Stimulated activated CD8-positive, alpha-beta memory T cell treated with anti-CD3 and anti-CD28 coated beads, Interleukin-4, amount 100 ng/mL, for 4 hours (primary cell): ENCODE measurements at places on chromosomes 12 and 14.

DNA sequence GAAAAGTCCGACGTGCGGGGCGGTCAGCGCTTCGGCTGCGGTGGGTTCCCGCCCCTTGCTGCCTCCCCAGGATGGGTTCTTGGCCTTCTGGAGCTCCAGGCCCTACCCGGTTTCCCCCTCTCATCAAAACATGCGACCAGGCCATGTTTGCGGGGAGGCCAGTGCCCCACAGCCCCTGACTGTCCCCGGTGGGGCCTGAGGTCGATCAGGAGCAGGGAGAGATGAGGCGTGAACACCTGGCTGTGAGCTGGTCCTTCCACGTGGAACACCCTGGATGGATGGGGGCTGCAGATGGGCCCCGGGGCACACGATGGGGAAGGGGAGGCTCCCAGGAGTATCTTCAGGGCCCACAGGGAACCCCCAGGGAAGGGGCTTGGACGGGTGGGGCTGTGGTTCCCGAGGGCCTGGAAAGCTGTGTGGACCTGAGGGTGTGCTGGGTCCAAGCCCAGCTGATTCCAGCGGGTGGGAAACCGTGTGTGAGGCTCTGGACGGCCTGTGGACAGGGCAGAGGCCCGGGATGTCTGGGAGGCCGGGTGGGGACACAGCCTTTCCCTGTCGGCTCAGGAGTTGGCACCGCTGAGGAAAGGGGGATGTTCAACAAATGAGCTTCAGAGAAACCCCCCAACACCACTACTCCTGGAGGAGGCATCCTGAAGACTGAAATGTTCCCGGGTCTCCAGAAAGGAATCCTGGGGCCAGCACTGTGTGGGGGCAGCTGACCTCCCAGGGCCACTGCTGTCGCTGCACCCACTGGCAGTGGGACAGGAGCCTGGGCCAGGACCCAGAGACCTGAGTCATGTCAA, 187.0 kb upstream of the C14orf180 start:
- no peak for DNase-seq

DNA sequence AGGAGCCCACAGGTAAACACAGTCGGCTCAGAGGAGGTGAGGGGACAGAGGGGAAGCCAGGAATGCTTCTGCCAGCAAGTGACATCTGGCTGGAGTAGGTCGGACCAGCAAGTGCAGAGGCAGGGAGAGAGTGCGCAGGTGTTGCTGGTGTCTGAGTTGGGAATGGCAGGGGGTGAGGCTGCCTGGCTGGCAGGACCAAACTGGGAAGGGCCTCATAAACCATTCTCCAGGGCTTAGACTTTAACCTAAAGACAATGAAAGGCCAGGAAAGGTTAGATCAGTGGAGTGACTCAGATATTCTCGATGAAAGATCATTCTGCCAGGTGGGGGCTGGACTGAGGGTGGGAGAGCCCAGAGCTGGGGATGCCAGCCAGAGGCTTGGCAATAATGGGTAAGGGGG, 66.4 kb downstream of the ITPK1 start:
- no peak for DNase-seq

DNA sequence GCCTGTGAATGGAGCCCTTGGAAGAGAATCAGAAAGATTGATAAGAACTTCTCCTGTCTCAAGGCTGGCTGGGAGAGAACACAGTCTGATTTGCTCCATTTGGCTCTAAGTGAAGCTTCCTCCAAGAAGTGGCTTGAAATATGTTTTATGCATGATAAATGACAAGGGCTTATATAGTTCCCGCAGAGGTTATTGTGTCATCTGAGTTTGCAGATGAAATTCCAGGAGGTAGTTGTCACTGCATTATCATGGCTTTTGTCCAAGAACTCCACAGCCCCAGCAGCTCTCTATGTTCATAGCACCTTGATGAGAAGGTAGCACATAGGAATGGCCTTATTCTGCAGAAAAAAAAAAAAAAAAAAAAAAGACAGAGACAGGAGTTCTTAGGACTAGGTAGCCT, 108.5 kb downstream of the DACT1 start:
- no peak for DNase-seq

- no peak for DNase-seq
Measured at GRCh38 chr14:100312877-100313400, 6.7 kb upstream of the SLC25A29 start.

- DNase-seq = no peak
Measured at GRCh38 chr12:50101663-50102062, 2.1 kb upstream of the GPD1 start.

GRCh38 chr12:108484845-108485244, 30.2 kb upstream of the FICD start:
- DNase-seq = no peak

DNA sequence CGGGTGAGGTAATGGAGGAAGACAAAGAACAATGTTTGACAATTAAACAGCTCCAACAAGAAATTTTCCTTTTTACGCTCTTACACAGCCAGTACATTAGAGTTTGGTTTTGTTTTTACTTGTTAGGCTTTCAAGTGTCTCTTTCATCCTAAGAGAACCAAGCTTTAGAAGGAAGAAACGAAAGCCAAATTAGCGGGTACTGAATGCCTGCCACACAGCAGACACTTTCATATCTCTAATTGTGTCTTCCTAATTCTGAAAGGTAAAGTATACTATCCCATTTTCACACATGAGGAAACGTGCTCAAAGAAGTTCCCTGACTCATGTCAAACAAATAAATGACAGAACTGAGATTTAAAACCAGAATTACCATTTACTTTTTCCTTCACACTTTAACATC, 65.0 kb downstream of the CDK17 start:
- no peak for DNase-seq

GRCh38 chr12:47017041-47017713, 62.2 kb upstream of the PCED1B start:
- no peak for DNase-seq

- no peak for DNase-seq
Measured at GRCh38 chr14:24262821-24263733, at the start of gene TGM1. Gene TGM1 (minus strand): TSS chr14:24263177. CDS start chr14:24262352, 825 bp downstream.

- DNase-seq = no peak
Measured at GRCh38 chr12:113941208-113941486, 25.0 kb downstream of the RBM19 start.

- no peak for DNase-seq
Measured at GRCh38 chr14:99564256-99564925, 39.6 kb downstream of the CCDC85C start.

GRCh38 chr14:56809270-56810146, 771 bp downstream of the OTX2 start:
- DNase-seq = no peak

DNA sequence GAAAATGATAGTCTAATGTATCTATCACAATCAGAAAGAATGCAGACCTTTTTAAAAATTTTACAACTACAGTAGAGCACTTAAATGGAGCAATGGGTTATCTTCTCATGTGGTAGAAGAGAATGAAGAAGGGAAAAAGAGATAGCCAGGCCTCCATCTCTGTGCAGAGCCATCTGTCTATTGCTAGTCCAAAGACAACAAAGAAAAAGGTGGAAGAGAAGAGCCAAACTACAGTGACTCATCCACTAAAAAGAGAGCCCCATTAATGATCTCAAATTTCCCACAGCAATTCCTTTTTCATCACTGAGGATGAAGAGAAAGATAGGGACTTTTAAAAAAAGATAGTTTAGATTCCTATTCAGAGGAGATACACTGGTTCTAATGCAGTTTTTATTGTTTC, 232.9 kb downstream of the ATXN7L3B start:
- DNase-seq = no peak

- no peak for DNase-seq
Measured at GRCh38 chr12:53069621-53070410, 9.4 kb downstream of the SPRYD3 start.
